ENCODE measurements at places on chromosomes 4 and X.

GRCh38 chr4:56649445-56650261 is 31.4 kb downstream of the HOPX start:
- H3K4me3 ChIP-seq, result no peak overlapping the region
- no peaks in the 10 kb centered on the region for H3K27me3 ChIP-seq
- H3K27ac ChIP-seq, result peak overlapping the region; percentile 22

DNA sequence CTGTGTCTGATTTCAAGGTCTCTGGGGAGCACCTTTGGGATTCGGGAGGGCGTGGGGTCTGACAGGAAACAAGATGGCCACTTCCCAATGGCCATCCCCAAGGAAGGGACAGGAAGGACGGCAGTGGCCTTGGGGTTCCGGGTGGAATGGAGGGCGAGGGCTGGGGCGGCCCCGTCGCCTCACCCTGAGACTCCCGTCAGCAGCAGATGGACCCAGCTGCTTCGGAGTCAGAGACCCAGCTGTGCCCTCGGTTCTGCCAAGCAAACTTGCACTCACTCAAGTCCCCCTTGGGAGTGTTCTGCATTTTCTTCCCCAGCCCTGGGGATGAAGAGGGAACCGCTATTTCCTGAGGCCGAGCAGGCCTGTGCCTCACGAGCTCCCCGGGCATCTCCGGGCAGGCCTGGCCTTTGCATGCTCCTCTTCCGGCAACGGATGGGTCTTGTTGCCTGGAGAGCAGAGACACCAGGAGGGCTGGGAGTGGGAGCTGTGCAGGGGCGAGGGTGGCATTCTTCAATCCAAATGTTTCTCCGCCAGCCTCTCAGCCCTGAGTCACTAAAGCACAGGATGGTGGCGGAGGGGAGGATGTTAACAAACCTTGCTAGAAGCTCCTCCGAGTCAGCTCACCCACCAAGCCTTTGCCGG is 6.8 kb upstream of the DUSP9 start:
- H3K27ac ChIP-seq, result no peak overlapping the region
- H3K4me1 ChIP-seq, result peaks cover 21% of the 10 kb centered on the region
- H3K4me3 ChIP-seq, result no peak overlapping the region
- no peaks in the 10 kb centered on the region for H3K27me3 ChIP-seq

DNA sequence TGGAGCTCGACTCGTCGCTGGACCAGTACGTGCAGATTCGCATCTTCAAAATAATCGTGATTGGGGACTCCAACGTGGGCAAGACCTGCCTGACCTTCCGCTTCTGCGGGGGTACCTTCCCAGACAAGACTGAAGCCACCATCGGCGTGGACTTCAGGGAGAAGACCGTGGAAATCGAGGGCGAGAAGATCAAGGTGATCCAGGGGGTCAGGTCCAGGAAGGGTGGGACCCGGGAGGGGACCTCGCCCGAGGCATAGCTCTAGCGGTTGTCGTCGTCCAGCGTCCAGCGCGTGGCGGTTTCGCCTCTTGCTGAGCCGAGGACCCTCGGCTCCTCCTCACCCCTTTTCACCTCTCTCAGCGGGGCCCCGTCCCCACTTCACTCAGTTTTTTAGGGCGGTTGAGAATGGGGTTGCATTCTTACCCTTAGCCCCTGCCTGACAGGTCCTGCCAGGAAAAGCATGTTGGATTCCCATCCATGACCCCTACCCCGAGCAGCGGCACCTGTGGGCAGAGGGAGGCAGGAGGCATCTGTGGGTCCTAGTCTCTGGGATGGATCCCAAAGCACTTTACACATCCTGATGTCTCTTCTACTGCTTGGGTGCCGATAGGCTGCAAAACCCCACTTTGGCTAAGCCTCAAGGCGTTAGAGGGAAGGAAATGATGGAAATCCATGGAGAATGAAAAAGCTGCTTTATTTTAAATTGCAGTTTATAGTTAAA is 524 bp downstream of the RAB33A start:
- H3K36me3 ChIP-seq, result no peaks in the 10 kb centered on the region
- no peaks in the 10 kb centered on the region for H3K27me3 ChIP-seq
- DNase-seq, result peak; percentile 5
- H3K27ac ChIP-seq, result no peak overlapping the region

- no peak for DNase-seq
- no peaks in the 10 kb centered on the region for H3K27me3 ChIP-seq
- no peak overlapping the region for H3K4me3 ChIP-seq
These were observed 2.5 kb downstream of the BDH2 start for GRCh38 chr4:103097112-103097511.

GRCh38 chr4:80221161-80221560 is 23.9 kb downstream of the PRDM8 start:
- H3K4me1 ChIP-seq, result no peaks in the 10 kb centered on the region
- no peak overlapping the region for H3K27ac ChIP-seq
- DNase-seq, result no peak
- no peaks in the 10 kb centered on the region for H3K36me3 ChIP-seq
- no peak overlapping the region for H3K4me3 ChIP-seq
- no peaks in the 10 kb centered on the region for H3K27me3 ChIP-seq

DNA sequence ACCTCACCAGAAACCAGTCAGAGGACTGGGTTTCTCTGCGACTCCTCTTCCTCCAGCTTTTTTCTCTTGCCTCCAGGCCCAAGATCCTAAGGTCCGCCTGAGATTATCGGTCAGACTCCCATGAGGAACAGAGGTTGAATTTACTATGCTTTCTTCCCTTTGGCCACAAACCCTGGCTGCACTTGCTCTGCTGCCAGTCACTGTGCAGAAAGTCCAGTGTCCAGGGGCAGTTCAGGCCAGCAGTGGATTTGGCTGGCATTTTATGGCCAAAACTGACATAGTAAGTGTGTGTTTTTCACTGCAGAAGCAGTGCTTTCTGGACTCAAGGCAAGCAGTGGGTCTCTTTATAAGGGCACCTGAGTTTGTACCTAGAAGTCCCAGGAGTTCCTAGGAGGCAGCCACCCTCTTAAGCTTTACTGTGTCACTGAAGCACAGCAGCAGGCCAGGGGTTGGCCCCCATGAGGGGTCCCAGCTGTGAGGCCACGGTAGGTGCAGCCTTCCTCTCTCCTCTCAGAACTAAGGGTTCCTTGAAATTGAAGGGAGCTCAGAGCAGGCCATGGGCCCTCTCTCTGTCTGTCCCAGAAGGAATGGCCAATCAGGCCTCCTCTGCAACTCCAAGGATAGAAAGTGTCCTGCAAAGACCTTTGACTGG is 3.4 kb downstream of the RTL5 start:
- H3K36me3 ChIP-seq, result no peaks in the 10 kb centered on the region
- peaks cover 19% of the 10 kb centered on the region for H3K4me1 ChIP-seq
- no peak overlapping the region for H3K4me3 ChIP-seq

- H3K36me3 ChIP-seq, result peaks cover 71% of the 10 kb centered on the region
- H3K4me3 ChIP-seq, result no peak overlapping the region
- no peaks in the 10 kb centered on the region for H3K27me3 ChIP-seq
These were observed 63.4 kb downstream of the PTTG2 start for GRCh38 chr4:38023347-38024205.

GRCh38 chr4:138312536-138312911 is 70.4 kb upstream of the SLC7A11 start:
- H3K27ac ChIP-seq, result no peak overlapping the region
- no peaks in the 10 kb centered on the region for H3K4me1 ChIP-seq
- no peak for DNase-seq
- H3K36me3 ChIP-seq, result no peaks in the 10 kb centered on the region
- H3K27me3 ChIP-seq, result no peaks in the 10 kb centered on the region
- no peak overlapping the region for H3K4me3 ChIP-seq

GRCh38 chrX:17361620-17362019 is 13.4 kb upstream of the NHS start:
- no peaks in the 10 kb centered on the region for H3K27me3 ChIP-seq
- H3K4me1 ChIP-seq, result no peaks in the 10 kb centered on the region
- H3K36me3 ChIP-seq, result no peaks in the 10 kb centered on the region

GRCh38 chrX:115427861-115428410 is 133.0 kb upstream of the PLS3 start:
- no peaks in the 10 kb centered on the region for H3K27me3 ChIP-seq
- DNase-seq, result no peak
- H3K4me1 ChIP-seq, result no peaks in the 10 kb centered on the region

GRCh38 chr4:67106861-67107460 is 438.3 kb downstream of the CENPC start:
- DNase-seq, result no peak
- H3K4me1 ChIP-seq, result no peaks in the 10 kb centered on the region
- no peak overlapping the region for H3K27ac ChIP-seq
- no peaks in the 10 kb centered on the region for H3K36me3 ChIP-seq

GRCh38 chr4:145909281-145909715 is 29.3 kb downstream of the ZNF827 start:
- H3K27ac ChIP-seq, result peak overlapping the region; percentile 6
- H3K27me3 ChIP-seq, result no peaks in the 10 kb centered on the region
- H3K4me3 ChIP-seq, result no peak overlapping the region
- no peaks in the 10 kb centered on the region for H3K4me1 ChIP-seq
- DNase-seq, result no peak
- no peaks in the 10 kb centered on the region for H3K36me3 ChIP-seq

- H3K4me3 ChIP-seq, result no peak overlapping the region
- no peaks in the 10 kb centered on the region for H3K36me3 ChIP-seq
- no peak overlapping the region for H3K27ac ChIP-seq
These were observed 1591.7 kb upstream of the ADGRL3 start for GRCh38 chr4:59608466-59608865.

- no peak overlapping the region for H3K4me3 ChIP-seq
- H3K4me1 ChIP-seq, result no peaks in the 10 kb centered on the region
- H3K27me3 ChIP-seq, result no peaks in the 10 kb centered on the region
- H3K27ac ChIP-seq, result no peak overlapping the region
These were observed 56.2 kb downstream of the PPA2 start for GRCh38 chr4:105417624-105418023.

GRCh38 chr4:136706942-136707341 is 825.4 kb downstream of the PCDH18 start:
- no peak overlapping the region for H3K4me3 ChIP-seq
- no peaks in the 10 kb centered on the region for H3K27me3 ChIP-seq
- DNase-seq, result no peak

DNA sequence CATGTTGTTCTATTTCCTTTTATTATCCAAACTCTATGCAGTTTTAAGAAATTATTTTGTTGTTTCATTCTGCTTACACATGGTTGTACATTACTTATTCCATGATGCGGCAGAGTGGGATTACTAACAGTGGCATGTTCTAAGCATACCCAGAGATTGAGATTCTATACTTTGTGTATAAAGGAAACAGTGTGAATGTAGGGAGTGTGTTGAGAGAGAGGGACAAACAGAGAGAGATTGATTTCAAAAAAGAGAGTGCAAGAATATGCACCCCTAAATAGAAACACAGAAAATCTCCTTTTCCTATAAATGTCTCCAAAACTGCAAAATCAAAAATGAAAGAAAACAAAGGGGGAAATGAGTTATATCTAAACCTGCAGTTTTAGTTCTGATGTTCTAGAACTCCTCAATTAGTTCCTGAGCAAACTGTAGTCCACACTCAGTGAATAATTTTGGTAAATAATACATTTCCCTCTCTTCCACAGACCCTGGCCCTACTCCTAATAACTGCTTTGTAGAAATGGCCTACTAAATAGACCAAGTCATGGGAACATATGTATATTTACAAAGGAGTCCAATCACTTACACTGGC is 31.0 kb downstream of the SLC9B1 start:
- H3K36me3 ChIP-seq, result no peaks in the 10 kb centered on the region
- H3K4me1 ChIP-seq, result no peaks in the 10 kb centered on the region
- H3K27me3 ChIP-seq, result no peaks in the 10 kb centered on the region
- DNase-seq, result no peak

DNA sequence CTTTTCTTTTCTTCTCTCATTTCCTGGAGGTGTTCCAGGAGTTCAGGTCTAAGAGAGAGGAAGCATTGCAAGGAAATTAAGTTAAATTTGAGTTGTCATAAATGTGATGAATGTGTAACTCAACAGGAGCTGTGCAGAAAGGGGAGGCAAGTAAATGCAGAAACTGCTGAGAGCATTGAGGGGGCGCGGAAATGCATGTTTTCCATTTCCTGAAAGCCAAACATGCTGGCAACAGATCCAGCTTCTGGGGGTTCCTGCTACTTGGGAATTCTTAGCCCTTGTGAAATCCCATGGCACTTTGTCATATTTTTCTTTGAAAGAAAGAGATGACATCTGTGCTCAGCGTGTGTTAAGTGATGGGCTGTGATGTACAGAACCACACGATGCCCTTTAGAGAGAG is 33.8 kb upstream of the NAP1L5 start:
- no peak overlapping the region for H3K4me3 ChIP-seq
- DNase-seq, result no peak
- H3K27me3 ChIP-seq, result no peaks in the 10 kb centered on the region
- no peaks in the 10 kb centered on the region for H3K4me1 ChIP-seq
- no peak overlapping the region for H3K27ac ChIP-seq

GRCh38 chrX:153537526-153538295 is 20.3 kb downstream of the ATP2B3 start:
- no peak for DNase-seq
- no peaks in the 10 kb centered on the region for H3K27me3 ChIP-seq
- no peak overlapping the region for H3K4me3 ChIP-seq
- H3K36me3 ChIP-seq, result no peaks in the 10 kb centered on the region

DNA sequence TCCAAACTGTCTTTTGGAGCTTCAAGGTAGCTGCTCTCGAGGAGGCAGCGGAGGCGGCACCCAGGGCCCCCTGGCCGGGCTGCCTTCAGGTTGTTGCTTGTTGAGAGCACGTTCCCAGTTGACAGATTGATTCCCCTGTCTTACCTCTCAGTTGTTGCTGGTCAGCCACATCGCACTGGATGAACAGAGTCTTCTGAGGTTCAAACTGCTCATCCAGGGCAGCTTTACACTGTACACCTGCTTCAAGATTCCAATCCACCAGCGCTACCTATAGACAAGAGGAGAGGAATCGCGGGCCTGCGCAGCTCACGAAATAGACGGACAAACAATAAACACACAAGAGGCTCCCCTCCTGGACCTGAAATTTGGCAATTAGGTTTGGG is 497 bp downstream of the HPGD start:
- H3K36me3 ChIP-seq, result no peaks in the 10 kb centered on the region
- peaks cover 13% of the 10 kb centered on the region for H3K4me1 ChIP-seq
- no peak overlapping the region for H3K27ac ChIP-seq
- no peaks in the 10 kb centered on the region for H3K27me3 ChIP-seq

- no peak for DNase-seq
- no peak overlapping the region for H3K27ac ChIP-seq
- no peaks in the 10 kb centered on the region for H3K4me1 ChIP-seq
- H3K4me3 ChIP-seq, result no peak overlapping the region
- no peaks in the 10 kb centered on the region for H3K27me3 ChIP-seq
These were observed 207.6 kb upstream of the MAMLD1 start for GRCh38 chrX:150155436-150156035.

DNA sequence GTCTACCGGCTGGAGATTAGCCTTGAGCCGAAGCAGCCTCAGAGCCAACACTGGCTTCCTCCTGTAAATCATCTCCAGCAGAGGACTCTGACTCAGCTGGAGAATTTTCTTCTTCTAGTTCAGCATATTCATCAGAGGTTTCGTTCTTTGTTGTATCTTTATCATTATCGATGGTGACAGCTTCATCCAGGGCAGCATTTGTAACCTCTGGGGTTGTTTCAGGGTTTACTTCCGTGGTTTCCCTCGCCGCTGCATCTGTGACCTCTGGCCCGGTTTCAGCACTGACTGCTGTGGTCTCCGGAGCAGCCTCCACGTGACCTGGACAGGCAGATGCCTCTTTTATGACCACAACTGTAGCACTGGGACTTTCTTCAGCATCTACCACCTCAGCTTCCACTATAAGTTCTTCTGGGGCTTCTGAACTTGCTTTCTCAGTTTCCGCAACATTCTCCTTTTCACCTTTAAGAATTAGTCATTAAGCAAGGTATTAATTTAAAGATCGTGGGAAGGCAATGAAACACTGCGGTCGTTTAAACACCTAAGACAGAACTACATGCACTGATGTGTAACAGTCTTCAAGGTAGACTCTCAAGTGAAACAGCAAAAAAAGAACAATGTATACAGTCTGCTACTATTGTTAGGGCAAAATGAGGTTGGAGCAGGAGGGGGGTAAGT is 13.3 kb downstream of the MGARP start:
- peaks cover 10% of the 10 kb centered on the region for H3K4me1 ChIP-seq
- no peaks in the 10 kb centered on the region for H3K36me3 ChIP-seq
- no peak overlapping the region for H3K27ac ChIP-seq
- peak overlapping the region; percentile 50 for H3K4me3 ChIP-seq
- no peaks in the 10 kb centered on the region for H3K27me3 ChIP-seq
- peak; percentile 76 for DNase-seq

All from B cell (primary cell).